Inflammatory macrophage treated with lipopolysaccharide for 1 hour (primary cell): ENCODE measurements at places on chromosomes 11 and 22.

DNA sequence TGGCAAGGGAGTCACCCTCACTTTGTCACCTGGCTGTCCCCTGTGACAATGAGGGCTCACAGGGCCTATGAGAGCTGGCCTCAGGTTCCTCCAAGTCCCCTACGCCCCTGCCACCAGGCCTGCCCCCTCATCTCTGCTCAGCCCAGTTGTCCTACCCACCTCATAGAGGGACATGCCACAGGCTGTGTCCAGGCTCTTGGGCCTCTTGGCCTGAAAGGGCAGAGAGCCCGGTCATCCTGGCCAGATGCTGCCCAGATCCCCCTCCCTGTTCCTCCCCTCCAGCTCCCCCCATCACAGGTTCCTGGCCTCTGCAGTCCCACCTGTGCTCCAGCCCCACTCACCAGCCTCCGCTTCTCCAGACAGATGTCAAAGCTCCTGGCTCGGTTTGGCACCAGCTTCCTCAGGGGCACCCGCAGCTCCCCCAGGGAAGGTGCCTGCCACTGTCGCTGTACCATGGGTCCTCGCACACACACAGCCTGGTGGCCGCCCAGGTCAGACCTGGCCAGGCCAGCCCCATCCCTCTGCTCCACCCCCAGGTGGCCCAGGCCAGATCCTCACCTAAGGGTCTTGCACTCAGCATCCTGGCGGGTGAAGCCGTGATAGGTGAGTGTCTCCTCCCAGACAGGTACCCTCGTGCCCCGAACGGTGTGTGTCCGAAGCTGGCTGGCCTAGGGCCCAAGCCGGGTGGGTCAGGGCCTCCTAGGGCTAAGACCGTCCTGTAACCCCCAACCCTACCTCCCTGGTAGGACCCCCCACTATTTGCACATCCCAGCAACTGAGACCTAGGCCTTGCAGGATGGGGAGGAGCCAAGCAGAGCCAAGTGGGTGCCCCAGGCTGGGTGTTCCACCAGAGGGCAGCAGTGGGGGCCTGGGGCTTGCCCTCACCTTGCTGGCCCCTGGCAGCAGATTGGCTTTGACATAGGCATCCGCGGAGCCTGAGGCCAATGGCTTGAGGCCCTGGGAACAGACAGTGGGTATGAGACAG lies 8.3 kb downstream of the NDUFV1 start:
- DNase-seq: no peak

DNA sequence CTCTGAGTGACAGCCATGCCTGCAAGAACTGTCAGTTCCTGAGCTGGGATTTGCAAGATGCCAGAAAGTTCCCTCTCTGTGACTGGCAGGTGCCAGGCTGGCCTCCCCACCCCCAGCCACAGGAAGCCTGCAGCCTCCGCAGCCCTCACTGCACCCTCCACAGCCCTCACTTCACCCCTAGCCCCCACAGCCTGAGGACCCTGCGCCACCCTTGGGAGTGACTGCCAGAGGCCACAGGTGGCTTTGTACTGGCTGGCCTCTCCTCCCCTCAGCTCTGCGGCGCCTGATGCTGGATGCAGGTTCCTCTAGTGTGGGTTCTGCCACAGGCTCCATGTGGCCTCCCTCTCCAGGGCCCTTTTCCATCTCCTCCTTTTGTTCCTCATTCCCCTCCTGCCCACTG lies 28.7 kb downstream of the MPPED1 start:
- no peak for DNase-seq

GRCh38 chr11:1639666-1640065 lies 10.1 kb downstream of the KRTAP5-5 start:
- no peak for DNase-seq

GRCh38 chr11:30938171-30938570 lies 352.0 kb upstream of the MPPED2 start:
- no peak for DNase-seq

DNA sequence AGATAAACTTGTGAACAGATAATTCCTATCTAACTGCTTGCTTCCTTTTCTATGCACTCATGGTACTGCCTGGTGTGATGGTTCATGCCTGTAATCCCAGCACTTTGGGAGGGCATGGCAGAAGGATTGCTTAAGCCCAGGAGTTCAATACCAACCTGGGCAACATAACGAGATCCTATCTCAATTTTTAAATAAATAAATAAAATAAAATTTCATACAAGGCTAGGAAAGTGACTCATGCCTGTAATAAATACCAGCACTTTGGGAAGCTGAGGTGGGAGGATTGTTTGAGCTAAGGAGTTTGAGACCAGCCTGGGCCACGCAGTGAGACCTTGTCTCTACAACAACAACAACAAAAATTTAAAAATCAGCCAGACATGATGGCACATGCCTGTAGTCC lies 166.6 kb downstream of the COMMD9 start:
- no peak for DNase-seq

DNA sequence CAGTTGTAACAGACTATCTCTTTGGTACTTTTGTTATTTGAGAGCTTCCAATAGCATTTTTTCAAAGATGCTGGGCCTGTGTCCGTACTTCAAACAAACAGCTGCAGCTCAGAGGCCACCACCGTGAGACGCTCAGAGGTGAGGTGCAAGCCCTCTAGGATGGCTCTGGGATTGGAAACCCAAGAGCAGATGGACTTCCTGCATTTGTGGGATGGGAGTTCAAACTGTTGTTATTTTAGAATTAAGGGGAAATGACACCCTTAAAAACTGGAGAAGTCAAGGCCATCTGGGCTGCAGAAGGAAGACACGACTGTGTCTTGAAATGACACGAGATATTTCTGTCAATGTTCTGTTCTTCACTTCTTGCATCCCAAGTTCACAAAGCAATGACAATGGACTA lies 9.2 kb upstream of the IL10RA start:
- DNase-seq: peak; percentile 26

DNA sequence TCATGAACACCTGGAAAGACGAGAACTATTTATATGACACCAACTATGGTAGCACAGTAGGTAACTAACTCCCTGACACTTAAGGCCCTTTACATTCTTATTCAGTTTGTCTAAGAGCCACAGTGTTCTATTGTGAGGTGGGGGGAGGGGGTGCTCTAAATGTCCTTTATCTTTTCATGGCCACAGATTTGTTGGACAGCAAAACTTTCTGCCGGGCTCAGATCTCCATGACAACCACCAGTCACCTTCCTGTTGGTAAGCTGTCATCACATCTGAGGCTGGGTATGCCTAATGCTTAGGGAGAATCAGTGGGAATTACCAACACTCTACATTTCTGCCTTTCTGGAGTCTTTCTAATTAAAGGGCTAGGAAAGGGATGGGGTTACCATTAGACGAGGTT lies 30.7 kb downstream of the EHF start:
- peak; percentile 45 for DNase-seq

DNA sequence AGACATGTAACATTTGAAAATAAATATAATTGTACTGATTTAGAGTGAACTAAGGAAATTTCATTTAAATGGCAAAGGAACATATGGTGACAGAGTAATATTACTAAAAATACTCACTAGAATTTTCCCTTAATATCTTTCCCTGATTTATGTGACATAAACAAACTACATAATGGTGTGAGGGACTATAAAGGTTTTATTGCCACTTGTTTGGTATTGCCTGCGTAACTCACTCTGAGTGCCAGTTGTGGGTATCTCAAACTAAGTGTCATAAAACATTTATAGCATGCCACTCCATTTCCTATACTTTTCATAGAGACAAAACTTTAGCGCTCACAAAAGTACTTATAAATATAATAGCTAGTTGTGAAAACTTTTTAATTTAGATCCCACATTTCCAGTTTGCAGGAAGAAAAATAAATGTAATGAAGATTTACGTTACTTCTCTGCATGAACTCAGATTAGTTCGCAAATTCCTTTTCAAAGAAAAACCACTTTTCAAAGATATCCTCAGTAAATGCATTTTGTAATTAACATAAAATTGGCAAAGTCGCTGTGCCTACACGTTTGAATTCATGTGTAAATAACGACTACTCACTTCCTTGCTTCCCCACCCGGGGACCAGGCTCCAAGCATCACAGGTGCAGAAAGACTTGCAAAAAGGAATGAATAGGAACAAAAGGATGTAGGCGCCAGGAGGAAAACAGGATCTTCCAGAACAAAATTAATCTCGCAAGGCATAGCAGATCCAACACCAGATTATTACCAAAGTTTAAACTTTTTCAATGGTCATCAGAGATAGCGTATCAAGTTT lies 1.6 kb upstream of the QSER1 start:
- DNase-seq: no peak

DNA sequence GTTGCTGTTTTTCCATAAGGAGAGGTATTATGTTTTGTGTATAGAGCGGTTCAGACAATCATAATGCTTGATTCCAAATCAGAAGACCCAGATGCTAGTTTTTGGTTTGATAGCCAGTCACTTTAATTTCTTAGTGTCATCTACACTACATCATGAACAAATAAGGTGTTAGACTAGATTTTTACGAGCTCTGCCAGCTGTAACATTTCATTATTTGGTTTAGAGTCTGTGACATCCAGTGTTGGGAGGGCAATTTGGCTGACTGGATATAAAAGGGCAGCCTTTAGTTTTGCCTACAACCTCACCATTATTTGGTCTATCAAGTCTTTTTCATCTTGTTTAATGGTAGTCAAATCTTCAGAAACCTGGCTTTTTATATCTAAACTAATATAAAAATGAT lies 30.2 kb upstream of the FBXO3 start:
- no peak for DNase-seq

DNA sequence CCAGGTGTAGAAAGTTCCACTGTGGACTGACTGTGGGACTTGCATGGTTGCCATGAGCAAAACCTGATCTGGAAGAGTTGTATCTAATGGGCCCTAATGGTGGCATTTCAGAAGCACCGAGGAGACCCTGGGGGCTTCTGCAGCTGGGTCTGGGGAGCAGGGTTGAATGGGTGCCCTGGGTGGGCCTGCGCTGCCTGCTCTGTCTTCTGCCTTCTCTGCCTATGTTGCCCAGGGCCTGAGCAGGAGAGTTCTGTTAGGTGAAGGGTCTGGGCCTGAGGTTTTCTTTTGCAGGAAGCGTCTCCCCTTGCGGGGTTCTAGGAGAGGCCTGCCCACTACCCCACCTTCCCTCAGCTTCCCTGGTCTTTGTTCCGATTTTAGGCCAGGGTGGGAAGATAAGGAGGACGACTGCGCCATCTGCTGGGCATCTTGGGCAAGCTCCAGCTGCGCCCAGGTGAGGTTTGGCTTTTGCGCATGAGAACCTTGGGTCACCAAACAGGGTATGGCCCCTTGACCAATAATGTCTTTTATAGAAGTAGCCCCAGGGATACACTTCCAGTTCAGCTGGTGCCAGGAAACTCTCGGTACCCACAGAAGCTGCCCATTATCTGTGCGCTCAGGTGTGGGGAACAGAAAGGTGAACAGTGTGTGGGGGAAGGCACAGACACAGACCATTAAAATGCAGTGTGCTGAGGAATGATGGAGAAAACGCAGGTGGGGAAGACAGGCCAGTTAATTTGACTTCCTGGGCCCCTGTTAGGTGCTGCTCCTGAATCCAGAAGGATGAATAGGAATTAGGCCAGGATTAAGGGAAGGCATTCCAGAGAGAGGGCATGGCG lies 23.2 kb downstream of the COMMD9 start:
- peak; percentile 67 for DNase-seq

DNA sequence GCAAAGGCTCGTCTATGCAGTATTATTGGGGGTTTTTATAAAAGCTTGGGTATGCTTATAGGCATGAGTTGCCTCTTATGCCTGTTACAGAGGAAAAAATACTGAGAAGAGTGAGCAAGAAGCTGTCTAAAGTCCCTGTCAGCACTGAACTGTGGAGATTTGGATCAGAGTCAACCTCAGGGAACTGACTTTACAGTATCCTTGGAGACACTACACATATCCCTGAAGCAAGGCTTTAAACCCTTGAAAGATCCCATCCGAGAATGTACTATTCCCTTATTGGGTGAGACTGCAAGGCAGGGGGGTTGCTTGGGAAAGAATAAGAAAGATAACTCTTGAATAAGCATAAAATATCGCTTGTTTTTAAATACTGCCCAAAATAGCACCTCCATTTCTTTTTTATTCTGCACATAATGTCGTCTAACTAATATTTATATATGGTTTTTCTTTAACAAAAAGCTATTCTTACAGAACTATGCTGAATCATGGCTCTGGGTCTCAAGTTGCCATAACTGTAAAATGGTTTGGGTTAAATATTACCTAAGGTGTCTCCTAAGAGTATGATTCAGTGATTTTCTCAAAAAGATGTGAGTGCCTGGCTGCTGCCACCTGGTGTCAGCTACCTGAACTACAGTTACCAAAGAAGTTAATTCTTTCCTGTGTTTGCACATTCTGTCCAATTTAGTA lies 1062.8 kb downstream of the DLG2 start:
- DNase-seq: peak; percentile 13

DNA sequence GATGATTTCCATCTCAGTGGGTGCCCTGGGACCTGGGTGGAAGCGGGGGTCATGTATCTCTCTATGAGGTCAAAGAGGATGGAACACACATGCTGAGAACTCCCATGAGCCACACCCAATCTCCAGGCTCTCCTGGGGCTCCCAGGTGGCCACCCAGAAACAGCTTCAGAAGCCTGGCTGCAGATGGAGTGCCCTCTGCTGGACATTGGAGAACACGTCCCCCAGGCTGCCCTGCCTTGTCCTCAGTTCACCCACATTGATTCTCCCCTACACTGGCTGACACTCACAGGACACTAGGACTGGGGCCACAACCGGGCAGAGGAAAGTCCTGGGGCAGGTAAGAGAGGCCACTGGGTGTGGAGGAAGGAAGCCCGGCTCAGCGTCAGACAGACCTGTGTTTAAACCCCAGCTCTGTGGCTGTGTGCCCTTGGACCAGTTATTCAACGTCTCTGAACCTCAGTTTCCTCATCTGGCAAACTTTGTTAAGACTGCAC lies 4.5 kb upstream of the NOL12 start:
- DNase-seq: peak; percentile 65

DNA sequence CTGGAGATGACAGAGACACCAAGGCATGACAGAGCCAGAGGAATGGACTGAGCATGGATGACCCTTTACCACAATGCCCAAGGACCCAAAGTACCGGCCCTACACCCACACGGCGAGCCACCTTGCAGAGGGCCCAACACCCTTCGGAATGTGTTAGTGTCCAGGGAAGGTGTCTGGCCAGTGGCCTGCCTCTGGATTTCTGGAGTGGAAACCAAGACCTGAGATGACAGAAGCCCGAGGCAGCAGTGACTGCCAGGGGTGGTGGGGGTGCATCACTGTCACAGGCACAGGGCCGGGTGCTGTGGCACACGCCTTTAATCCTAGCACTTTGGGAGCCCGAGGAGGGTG lies 28.7 kb downstream of the PDGFB start:
- DNase-seq: no peak

- no peak for DNase-seq
These were observed 209.5 kb downstream of the AASDHPPT start for GRCh38 chr11:106286881-106287504.

GRCh38 chr11:6747097-6747668 lies 24.6 kb downstream of the OR2AG2 start:
- no peak for DNase-seq

GRCh38 chr22:46008291-46008690 lies 31.3 kb upstream of the WNT7B start:
- no peak for DNase-seq

- no peak for DNase-seq
These were observed 19.5 kb downstream of the TAB1 start for GRCh38 chr22:39419096-39419495.

DNA sequence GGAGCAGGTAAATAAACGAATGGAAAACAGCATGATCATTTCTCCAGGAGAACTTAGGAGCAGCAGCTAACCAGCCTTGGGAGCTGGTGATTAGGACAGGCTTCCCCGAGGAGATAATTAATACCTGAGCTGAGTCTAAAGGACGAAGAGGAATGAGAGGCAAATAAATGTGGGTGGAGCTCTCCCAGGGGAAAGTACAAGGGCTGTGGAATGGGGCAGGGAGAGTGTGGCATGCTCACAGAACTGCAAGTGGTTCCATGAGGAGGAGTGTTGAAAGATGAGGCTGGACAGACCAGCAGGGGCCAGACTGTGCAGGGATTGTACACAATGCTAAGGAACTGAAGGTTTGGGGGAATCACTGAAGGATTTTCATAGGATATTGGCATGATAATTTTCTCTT lies 14.2 kb upstream of the TLCD5 start:
- no peak for DNase-seq
